ENCODE measurements at places on chromosomes 5 and 9.

DNA sequence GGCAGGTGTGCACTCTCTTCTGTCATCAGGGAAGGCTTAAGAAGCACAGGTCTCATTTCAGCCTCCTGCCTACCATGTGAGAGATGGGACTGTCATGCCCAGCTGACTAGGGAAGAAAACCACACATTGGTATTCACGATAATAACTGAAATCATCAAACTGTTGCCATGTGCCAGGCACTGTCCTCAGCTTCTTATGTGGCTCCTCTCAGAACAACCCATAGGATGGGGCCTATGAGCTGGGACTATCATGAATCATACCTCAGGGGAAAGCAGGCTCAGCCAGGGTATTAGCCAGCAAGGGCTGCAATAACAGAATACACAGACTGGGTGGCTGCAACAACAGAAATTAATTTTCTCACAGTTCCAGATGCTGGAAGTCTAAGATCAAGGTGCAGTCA lies 3.3 kb downstream of the AFAP1L1 start:
- H3K27me3 ChIP-seq = no peaks in the 10 kb centered on the region
- no peaks in the 10 kb centered on the region for H3K4me1 ChIP-seq
- ATAC-seq = no peak

GRCh38 chr5:172002840-172003512 lies 3.5 kb downstream of the FBXW11 start:
- H3K4me3 ChIP-seq = no peak overlapping the region
- H3K36me3 ChIP-seq = no peaks in the 10 kb centered on the region
- ATAC-seq = no peak
- H3K27ac ChIP-seq = no peak overlapping the region

DNA sequence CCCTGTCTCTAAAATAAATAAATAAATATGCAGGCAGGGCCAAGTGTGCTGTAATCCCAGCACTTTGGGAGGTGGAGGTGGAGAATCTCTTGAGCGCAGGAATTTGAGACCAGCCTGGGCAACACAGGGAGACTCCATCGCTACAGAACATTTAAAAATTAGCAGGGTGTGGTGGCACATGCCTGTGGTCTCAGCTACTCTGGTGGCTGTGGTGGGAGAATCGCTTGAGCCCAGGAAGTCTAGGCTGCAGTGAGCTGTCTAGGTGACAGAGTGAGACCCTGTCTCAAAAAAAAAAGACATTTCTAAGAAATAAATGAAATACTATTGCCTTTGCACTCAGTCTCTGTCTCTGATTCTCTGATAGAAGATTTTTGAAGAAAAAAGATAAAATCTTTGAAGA lies 1.2 kb upstream of the PCDHGA10 start:
- H3K4me1 ChIP-seq = no peaks in the 10 kb centered on the region
- ATAC-seq = no peak
- H3K36me3 ChIP-seq = no peaks in the 10 kb centered on the region
- peaks cover 8% of the 10 kb centered on the region for H3K27me3 ChIP-seq
- no peak overlapping the region for H3K27ac ChIP-seq

DNA sequence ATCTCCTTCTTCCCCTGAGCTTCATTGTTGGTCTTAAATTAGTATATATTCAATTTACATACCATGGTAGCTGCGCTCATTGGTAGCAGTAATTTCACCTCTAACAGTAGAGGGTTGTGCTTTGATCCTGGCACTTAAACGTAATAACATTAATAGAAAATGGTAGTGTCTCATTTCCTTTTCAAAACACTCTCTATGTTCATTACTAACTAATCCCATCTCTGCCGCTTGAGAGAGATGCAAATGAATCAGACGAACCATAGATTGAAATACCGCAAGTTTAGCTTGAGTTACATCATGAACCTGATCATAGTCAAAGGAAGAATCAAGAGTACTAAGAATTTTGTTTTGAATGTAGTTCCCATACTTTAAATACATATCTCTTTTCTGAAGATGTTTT lies 2.2 kb downstream of the THBS4 start:
- no peak overlapping the region for H3K27ac ChIP-seq
- H3K4me3 ChIP-seq = no peak overlapping the region
- no peak for ATAC-seq
- H3K27me3 ChIP-seq = peaks cover 47% of the 10 kb centered on the region
- no peaks in the 10 kb centered on the region for H3K4me1 ChIP-seq
